ENCODE measurements at places on chromosomes 2 and 18.
A peak's percentile ranks its signal among the peaks of the same experiment; 100 is the strongest.

DNA sequence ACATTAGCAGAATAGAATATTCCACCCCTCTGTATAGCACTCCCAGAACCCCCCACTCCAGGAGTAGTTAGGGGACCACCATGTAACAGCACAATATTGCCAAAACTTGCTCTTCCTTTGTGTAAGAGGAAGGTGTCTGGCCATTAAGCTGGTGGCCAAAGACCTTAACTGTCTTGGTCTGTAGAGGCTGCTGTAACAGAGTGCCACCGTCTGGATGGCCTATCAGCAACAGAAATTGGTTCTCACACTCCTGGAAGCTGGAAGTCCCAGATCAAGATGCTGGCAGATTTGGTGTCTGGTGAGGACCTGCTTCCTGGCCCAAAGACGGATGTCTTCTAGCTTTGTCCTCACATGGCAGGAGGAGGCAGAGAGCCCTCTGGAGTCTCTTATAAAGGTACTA, 61.6 kb upstream of the TGFA start:
- no peak for DNase-seq

GRCh38 chr2:45610281-45611019, 617 bp downstream of the SRBD1 start:
- DNase-seq = peak; percentile 2

GRCh38 chr2:226869371-226869770, 33.5 kb downstream of the RHBDD1 start:
- DNase-seq = no peak

DNA sequence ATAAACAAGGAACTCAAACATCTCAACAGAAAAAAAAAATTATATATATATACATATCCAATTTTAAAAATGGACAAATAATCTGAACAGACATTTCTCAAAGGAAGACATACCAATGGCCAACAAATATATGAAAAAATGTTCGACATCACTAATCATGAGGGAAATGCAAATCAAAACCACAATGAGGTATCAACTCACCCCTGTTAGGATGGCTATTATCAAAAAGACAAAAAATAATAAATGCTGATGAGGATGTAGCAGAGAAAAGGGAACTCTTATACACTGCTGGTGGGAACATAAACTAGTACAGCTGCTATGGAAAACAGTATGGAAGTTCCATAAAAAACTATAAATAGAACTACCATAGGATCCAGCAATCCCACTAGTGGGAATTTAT, 46.1 kb downstream of the CLASP1 start:
- DNase-seq = no peak

- DNase-seq = no peak
Observed at GRCh38 chr2:68251855-68252399, 405 bp downstream of the PPP3R1 start.

DNA sequence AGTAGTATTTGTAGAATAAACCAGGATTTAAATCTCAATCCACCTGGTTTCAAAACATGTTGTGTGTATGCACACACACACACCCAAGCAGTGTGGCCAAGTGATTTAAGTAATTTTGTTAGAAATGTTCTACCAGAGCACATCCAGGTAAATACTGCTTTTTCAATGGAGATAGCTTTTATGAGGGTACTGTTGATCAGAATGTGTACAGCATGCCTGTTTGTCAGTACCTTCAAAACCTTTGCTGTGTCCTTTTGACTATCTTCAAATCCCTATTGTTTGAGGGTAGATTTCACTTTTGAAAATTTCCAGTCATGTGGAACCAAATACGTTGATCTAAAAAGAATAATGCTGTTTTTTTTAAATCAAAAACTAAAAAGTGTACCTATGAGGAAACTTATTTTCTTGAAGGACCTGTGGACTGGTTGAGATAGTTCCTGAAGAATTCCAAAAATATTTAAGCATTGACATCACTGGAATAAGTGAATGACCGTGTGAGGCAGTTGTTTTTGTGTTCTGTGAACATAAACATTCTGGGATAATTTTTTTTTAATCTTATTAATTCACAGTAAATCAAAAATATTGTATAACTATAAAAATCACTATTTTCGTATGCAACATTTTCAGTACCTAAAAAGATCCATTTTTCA, 70.9 kb downstream of the PTRHD1 start:
- DNase-seq = no peak

DNA sequence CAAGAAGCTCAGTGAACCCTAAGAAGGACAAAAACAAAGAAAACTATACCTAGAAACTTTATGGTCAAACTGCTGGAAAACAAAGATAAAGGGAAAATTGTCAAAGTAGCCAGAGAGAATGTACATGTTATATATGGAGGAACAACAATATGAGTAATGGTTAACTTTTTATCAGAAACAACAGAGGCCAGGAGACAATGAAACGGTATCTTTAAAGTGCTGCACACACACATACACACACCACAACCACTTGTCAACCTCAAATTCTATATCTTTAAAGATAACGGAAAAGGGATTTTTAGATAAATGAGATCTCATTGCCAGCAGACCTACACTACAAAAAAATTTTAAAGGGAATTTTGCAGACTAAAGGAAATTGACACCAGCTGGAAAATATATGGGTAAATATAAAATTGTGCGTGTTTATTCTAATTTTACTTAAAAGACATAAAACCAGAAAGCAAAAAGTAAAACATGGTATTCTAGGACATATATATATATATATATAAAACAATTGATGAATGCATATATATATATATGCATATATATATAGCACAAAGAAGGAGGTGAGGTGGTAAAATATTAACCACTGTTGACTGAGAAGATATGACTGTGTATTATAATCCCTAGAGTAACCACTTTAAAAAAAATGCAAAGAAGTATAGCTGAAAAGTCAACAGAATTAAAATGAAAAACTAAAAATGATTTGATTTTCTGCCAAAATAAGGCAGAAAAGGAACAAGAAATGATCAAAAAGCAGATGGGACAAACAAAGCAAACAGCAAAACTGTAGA, 172.0 kb downstream of the SRBD1 start:
- DNase-seq = no peak

- no peak for DNase-seq
Observed at GRCh38 chr18:35983147-35983546, 10.7 kb downstream of the RMP24 start.

GRCh38 chr2:176391148-176391419, 121.8 kb downstream of the MTX2 start:
- no peak for DNase-seq

DNA sequence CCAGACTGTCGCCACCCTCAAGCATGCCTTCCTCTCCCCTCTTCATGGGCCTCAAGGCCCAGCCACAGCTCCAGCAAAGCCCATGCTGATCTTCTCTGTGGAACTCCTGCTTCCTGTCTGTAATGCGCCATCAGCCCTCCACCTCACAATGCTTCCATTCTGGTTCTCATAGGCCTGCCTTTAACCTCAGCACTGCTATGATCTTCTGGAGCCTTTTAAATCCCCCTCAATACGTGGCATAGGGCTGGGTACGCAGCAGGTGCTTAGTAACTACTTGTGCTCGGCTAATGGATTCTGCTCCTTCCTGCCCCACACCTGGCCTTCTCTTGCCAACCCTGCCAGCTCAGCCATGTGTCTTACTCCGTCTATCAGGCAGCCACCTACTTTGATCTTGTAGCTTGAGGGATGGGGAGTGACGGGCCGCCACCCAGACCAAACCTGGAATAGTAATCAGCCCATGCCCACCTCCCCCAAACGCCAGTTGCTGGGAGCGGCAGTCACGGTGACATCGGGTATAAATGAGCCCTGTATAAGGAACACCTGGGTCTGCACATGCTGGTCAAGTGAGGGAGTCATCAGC, 106.7 kb upstream of the MCFD2 start:
- no peak for DNase-seq

- no peak for DNase-seq
Observed at GRCh38 chr18:11818486-11819203, 32.6 kb upstream of the CHMP1B start.

- DNase-seq = no peak
Observed at GRCh38 chr2:10229462-10230099, 73.1 kb upstream of the HPCAL1 start.

DNA sequence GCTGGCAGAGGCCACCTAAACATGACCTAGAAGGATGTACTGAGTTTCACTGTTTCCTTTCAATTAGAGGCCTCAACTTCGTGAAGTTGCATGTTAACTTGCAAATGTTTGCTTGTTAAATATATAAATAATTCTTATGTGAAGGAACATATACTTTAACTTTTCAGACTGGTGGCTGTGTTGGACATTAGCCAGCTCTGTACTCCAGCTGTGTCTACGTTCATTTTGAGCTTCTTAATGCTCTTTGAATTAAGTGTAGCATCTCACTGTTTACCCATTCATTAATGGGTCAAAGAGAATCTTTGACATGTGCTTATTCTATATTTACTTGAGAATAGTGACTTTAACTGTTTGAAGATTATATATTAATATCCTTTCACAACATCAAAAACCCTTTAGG, 823.2 kb upstream of the ID2 start:
- DNase-seq = no peak

DNA sequence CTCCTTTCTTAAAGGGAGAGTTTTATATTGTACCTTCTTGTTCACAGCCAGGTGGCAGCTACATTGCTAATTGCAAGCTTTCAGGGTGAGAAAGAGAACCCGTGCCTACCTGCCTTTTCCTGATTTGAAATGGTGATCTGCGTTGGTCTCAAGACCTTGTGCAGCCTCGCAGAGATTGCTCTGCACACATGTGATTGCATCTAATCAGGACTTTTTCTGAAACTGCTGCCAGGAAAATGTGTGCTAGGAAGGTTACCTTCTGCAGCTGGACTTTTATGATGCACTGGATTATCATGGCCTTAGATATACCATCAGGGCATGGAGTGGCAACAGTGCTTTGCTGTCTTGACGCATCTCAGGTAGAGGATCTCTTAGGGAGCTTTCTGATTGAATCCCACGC, 45.1 kb downstream of the AGAP1 start:
- DNase-seq = no peak

DNA sequence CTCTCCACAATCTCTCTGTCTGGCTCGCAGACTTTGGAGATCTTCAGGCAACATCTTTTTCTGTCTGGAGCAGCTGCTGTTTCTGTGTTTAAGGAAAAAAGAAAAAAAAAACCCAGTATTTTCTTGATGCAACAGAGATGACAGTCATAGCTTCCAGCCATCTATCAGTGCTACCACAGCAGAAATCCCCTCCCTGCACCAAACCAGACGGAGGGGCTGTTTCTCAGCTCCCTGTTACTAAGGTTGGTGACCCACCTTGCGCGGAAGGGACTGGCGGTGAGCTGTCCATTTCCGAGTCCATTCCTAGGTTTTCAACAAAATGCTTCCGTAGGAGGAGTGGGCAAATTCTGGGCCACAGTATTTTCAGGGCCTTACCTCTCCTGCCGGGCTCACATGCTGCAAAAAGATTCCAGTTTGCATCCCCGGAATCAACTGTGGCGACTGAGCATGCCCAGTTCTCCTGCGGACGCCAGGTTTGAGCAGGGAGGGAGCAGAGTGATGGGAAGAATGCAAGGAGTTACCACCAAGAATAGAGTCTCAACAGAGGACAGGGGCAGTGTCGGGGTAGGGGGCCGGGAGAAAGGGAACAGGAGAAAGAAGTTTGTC, 1.2 kb downstream of the SLC4A10 start:
- DNase-seq = no peak

GRCh38 chr2:147569426-147569825, 275.4 kb upstream of the ACVR2A start:
- no peak for DNase-seq

DNA sequence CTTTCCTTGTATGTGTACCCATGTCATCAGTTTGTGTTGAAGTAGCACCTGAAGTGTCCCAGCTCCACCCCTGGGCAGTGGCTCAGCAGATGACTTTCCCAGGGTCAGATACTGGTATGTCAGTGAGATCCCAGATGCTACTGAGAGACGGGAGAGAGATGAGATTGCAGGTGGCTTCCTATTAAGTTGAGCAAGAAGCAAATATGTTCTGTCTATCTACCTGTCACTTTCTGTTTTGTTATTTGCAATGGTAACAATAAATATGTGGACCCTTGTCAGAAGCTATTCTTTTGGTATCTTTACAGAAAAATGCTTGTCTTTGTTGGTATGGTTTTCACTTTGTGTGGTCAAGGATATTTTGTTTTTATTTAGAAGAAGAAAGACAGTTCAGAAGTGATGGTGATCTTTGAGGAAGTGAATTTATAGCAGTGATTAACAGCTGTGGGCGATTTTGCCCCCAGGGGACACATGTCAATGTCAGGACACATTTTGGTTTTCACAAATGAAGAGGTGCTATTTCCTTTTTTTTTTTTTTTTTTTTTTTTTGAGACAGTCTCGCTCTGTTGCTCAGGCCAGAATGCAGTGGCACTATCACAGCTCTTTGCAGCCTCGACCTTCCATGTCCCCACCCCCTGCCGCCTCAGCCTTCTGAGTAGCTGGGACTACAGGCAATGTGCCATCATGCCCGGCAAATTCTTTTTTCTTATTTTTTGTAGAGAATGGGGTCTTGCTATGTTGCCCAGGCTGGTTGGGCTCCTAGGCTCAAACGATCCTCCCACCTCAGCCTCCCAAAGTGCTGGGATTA, 21.4 kb downstream of the MGAT5 start:
- DNase-seq = no peak

- DNase-seq = no peak
Observed at GRCh38 chr2:195620501-195620900, 36.5 kb upstream of the SLC39A10 start.

GRCh38 chr2:222861411-222862105, 722 bp downstream of the ACSL3 start:
- peak; percentile 10 for DNase-seq

DNA sequence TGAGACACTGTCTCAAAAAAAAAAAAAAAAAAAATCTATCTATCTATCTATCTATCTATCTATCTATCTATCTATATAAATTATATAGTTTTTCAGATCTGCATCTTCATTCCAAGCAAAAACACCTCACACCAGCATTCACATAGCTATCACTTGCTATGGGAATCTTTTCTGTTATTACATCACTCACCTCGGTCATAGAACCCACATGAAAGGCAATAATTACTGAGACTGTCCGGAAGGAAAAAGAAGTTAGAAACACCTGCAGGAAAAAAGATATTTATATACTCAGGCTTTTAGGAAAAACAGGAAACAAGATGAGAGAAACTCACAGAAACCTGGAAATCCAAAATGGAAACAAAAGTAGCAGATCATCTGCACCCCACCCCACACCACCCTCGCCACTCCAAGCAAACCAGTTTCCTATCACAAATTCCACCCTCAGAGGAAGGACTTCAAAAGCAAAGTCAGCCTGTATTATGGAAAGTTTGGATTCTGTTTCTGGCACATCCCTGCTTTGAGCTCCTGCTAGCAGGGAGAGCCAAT, 21.9 kb upstream of the CCDC141 start:
- DNase-seq = no peak

- DNase-seq = no peak
Observed at GRCh38 chr2:42910645-42911405, 118.4 kb upstream of the HAAO start.

GRCh38 chr2:148616662-148617061, 27.9 kb upstream of the EPC2 start:
- no peak for DNase-seq

DNA sequence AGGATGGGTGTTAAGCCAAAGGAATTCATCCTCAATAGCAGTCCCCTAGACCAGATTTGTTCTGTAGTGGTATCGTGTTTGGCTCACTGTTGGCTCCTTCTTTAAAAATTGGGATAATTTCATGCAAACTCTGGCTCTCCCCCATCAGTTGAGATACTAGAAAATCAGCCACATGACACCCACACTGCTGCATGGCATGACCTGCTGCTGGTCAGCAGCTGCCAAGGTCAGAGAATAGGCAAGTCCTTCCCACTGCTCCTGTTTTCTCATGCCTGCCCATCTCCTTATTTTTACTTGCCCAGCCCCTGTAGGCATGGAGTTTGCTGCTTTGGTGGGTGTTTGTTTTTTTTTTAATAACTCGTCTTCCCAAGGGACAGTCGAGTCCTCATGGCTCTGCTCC, 1.0 kb upstream of the SNRNP200 start:
- no peak for DNase-seq
